ENCODE measurements at places on chromosomes 11 and 22.
A peak's percentile ranks its signal among the peaks of the same experiment; 100 is the strongest.

DNA sequence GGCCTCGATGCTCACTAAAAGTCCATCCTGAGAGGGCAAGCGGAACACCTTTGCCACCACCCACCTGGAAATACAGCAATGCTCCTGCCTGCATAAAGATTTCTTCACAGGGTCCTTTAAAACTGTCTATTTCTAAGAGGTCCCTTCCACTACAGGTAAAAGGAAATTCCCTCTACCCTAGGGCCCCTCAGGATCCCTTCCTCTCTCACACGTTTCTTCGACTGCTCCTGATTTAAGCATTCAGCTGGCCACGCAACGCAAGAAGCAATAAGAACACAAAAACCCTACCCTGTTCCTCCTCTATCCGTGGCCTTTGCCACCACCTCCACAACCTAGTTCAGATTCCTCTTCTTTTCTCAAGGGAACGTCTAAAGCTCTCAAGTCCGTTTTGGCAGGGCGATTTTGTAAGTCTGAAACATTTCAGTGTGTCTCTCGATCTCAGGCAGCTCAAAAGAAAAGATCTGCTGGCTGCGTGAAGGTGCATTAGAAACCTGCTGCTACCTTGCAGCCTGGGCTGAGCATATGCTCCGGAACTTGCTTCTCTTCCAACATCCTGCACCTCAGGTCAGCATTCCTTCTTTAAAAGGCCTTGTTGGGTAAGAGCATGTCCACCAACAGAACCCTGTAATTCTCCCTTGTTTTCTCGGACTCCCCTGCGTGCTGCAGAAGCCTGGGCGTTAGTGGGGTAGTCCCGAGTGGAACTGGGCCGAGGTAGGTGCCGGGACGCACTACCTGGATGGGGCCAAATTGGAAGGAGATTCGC is 1.6 kb downstream of the LGR4 start:
- DNase-seq: no peak

DNA sequence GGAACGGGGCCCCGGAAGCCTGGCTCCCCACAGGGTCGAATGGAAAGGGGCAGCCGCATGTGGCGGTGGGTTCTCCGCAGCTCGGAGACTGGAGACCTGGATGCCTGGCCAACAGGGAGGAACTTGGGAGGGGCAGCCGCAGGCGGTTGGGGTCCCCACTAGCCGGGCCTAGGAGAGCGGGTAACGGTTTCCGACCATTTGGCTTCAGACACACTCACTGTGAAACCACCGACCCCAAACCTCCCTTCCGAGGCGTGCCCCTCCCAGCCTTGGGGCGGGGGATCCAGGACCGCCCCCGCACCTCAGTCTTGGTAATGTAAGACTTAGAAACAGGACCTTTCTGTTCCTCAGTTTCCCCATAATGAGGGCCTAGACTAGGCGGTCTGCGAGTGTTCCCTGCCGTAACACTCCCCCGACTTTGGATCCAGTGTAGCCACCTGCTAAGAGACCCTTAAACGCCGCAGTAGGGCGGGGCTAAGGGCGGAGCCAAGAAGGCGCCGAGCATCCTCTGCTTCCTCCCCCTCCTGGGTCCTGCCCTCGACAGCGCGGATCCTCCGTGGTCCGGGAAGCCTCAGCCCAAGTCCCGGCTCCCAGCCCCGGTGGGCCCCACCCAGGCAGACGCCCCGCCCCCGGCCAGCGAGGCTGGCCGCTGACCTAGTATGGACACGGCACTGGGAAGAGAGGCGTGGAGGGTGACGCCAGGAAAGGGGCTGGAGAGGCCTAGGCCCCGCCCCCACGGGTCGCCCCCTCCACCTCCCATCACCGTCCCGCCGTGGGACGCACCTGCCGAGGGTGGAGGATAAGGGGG is 1.8 kb upstream of the RASGRP2 start:
- DNase-seq: peak; percentile 57

DNA sequence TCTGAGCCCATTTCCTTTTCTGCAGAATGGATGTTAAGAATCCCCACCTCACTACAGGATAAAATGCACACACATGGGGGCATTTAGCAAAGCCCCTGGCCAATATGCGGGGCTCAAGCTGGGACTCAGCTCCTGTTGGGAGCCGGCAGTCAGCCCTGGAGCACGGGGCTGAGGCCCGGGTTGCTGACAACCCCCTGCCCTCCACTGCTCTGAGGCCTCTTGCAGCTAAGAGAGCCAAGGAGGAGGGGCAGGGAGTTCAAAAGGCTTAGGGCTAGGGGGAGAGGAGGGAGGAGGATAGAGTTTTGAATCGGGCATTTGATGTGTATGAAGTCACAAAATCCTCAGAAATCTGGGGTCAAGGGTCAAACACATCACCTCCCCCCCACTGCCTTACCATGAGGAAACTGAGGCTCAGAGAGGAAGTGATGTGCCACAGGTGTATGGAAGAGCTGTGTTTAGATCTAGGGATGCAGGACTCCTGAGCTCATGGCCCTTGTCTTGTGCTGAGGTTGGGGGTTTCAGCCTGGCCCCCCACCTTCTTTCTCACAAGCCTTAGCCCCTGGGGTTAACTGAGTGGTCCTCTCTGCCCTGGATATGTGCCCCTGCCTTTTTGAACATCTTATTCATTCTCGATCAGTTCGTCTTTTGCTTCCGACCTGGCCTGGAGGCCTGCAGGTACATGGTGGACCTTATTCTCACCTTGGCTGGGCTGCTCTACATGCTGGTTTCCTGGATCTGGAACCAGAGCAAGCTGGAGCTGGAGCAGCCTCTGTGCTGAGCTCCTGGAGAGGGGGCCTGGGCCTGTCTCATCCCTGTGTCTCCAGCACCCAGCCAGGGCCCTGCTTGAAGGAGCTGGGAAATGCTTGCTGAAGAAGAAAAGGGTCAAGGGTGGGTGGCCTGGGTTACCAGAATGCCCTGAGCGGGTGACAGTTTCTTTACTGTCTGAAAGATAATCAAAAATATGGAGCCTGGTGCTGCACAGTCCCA is 80.3 kb downstream of the LRRC32 start:
- DNase-seq: no peak

DNA sequence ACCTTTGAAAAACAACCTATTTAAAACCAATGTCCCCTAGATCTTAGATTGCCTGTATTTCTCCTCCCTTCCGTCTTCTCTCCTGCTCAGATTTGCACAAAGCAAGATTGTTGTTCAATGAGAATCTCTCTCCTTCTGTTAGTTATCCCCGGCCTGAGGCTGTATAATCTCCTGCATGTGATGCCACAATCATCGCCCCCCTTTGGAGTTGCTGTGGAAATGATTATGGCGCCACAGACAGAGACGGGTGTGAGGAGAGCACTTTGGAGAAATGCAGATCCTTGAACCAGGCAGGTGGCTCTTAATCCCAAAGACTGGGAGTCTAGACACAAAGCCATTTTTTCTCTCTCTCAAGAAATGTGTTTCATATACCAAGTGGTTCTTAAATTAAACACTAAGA is 941.3 kb downstream of the OPCML start:
- DNase-seq: no peak

- DNase-seq: no peak
These were observed 84.0 kb downstream of the TRIM44 start for GRCh38 chr11:35746356-35747153.

GRCh38 chr11:134024420-134025081 is 44.3 kb upstream of the JAM3 start:
- DNase-seq: peak; percentile 47

DNA sequence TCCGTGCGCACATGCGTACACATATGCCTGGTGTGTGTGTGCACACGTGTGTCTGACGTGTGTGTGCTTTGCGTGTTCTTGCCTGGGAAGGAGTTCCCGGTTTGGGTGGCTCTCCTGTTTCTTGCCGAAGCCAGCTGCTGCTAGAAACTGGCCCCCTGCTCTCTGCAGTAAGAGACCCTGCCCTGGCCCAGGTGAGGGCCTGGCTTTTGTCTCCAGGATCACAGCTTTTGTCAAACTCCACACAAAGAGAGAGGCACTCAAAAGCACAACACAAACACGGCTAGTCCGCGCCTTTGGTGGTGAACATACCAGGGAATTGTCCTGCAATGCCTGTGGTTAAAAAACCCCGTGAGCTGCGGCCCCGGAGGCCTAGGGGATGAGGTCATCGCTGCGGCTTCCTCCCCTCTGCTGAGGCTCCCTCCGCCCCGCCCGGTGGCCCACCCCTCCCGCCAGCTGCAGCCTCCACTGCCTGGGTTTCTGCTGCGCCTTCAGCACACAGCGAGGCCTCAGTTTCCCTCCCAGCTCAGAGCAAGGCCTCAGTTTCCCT is 88.9 kb downstream of the KCNQ1 start:
- DNase-seq: no peak

GRCh38 chr11:96664110-96664509 is 274.3 kb downstream of the JRKL start:
- DNase-seq: no peak

- DNase-seq: no peak
These were observed 46.4 kb downstream of the PPP6R3 start for GRCh38 chr11:68506908-68507307.

DNA sequence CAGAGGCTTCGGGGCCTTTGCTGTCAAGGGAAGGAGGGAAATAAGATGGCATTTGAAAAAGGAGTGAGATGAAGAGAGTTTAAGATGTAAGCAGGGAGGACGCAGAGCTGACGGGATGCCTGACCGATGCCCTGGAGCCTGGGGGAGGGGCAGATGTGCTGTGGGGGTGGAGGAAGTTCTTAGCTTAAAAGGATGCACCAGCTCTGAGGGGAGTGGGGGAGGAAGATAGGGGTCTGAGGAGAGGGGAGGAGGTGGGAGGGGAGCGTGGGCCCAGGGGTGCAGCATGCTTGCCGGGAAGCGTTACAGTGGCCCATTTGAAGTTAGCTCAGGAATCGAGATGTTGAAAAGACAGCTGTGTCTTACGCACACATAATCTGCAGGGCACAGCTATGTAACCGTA is 56.3 kb downstream of the RPS6KA4 start:
- DNase-seq: no peak

DNA sequence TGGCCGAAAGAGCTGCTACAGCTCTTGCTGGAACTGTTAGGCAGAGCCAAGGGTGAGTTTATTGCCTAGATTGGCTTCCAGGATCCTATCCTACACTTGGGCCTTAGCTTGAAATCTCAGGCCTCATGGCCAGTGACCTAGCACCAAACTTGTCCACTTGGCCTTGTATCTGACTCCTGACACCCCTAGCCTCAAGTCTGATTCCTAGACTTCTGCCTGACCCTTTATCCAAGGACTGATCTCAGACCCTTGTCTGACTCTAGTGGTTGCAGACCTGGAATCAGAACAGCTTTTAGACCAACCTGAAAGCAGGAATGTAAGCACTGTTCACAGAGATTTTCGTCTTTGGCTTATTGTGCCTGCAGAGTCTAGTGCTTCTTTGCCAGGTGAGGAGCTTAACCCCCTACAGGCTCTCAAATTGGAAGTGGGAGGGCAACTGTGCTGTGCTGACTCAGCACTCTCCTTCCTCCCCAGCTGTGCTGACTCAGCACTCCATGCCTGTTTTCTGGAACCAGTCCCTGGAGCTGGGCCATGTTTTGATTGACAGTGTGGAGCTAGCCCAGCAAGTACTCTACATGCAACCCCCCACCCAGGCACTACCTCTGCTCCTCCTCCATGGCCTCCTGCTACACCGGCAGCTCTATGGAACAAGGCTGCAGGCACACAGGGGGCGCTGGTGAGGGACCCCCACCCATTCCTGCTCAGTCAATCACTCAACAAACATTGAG is 35.1 kb downstream of the RRP8 start:
- DNase-seq: no peak

GRCh38 chr11:112087212-112087611 is 539 bp downstream of the SDHD start:
- no peak for DNase-seq

DNA sequence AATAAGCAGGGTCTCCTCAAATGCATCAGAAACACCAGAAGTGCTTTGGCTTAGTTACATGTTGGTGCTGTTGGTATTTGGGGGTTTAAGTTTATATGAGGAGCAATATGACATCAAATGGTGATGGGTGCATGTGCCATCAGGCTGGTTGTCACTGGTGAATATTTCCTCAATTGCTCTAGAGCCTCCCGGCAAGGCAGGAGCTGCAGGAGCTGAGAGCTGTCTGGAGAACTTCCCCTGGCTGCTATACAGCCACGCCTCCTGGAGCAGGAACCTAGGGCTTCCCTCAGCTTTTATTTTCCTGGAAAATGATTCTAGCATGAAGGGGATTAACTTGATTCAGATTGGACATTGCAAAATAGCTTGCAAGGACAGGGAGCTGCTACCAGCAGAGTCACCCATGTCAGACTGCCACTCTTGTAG is 15.8 kb downstream of the IGLL5 start:
- no peak for DNase-seq

- DNase-seq: peak; percentile 78
These were observed 43.2 kb upstream of the VPREB1 start for GRCh38 chr22:22201185-22201929.

DNA sequence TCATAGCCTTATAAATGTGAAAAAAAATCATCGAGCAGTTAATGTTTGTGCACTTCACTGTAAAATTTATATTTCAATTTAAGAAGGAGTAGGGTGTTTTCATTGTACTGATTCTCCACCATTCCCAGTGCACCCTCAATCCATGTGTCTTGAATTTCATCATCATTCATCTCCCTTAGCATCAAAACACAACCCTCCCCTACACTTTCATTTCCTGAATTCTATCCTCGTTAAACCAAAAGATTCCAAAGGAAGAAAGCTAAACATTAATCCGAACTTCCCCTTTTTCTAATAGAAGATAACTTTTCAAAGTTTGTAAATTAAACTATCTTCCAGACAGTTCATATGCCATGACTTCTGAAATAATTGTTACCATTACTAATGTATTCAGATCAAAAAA is 34.1 kb upstream of the OR8B8 start:
- DNase-seq: no peak

DNA sequence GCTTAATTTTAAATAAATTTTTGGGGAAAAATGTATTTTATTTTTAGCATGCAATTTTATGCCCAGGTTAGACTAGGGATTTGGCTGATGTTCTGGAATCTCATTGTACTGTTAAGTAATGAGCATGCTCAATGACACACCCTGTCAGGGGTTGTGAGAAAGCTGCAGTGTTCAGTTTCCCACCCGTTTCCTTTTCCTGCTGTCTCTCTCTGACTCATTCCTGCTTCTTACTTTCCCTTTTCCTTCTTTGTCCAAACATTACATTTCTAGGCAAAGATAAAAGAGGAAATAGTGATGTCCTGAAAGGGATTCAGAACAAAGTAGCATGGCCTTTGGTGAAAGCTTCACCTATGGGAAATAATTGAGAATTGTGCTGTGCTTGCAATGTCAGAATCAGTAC is 22.7 kb downstream of the OOSP3 start:
- DNase-seq: no peak

DNA sequence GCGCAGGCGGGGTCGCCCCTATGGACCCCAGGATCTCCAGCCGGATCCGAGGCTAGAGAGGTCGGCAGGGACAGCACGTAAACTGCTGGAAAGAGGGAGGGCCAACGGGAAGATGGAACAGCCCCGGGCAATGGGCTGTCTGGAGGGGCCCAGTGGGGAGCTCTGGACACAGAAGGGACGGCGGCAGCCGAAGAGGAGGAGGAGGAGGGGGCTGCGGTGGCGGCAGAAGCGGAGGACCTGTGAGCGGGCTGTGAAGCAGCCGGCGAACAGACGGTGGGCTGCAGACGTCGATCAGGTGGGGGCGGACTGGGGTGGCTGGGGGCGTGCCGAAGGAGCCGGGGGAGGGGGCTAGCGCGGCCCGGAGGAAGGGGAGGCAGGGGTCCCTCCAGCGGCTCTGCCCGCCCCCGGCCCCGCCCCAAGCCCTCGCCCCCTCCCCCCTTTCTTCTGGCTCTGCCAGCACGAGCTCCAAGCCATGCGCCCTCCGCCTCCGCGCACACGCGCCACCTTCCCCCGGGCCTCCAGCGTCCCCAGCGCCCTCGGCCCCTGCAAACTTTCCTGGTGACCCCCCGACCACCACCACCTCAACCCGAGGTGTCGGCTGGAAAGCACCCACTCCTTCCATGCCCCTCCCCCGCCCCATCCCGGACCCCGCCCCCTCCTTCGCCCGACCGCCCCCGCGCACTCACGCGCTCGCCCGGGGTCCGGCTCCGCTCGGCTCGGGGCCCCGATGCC is 432 bp downstream of the TNKS1BP1 start:
- no peak for DNase-seq
